GM04503 (cell line): ENCODE measurements at places on chromosomes 12 and 14.

DNA sequence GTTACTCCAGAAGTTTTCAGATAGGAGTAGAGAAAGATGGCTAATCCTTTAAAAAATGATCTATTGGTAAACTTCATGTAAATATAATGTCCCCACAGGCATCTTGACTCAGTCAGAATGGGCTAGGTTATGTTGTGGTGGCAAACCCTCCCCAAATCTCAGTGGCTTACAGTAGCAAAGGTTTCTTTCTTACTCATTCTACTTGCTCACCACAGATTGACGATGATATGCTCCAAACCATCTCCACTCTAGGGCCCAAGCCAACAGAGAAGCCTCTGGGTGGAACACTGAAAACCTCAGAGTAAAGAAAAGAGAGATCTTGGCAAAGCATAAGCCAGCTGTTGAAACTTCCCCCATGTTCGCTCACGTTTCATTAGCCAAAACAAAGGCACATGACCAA lies 146.4 kb downstream of the EMP1 start:
- no peak for DNase-seq

DNA sequence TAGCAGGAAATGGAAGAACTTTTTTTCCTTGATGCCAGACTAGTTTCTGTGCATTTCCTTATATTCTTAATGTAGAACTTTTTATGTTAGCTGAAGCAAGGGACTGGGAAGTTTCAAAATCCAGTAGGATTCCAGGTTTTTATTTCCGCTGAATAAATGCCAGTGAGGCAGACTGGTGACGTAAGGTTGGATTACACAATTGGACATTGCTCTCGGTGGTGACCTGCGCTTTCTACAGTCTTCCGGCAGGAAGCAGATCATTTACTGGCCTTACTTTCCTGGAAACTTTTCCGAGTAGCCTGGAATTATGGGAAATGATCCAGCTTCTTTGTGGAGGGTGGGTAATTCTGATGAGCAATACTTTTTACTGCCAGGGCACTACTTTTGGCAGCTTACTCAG lies 3.6 kb downstream of the IFT43 start:
- peak; percentile 45 for DNase-seq

GRCh38 chr12:87981495-87981894 lies 47.7 kb downstream of the C12orf50 start:
- no peak for DNase-seq

DNA sequence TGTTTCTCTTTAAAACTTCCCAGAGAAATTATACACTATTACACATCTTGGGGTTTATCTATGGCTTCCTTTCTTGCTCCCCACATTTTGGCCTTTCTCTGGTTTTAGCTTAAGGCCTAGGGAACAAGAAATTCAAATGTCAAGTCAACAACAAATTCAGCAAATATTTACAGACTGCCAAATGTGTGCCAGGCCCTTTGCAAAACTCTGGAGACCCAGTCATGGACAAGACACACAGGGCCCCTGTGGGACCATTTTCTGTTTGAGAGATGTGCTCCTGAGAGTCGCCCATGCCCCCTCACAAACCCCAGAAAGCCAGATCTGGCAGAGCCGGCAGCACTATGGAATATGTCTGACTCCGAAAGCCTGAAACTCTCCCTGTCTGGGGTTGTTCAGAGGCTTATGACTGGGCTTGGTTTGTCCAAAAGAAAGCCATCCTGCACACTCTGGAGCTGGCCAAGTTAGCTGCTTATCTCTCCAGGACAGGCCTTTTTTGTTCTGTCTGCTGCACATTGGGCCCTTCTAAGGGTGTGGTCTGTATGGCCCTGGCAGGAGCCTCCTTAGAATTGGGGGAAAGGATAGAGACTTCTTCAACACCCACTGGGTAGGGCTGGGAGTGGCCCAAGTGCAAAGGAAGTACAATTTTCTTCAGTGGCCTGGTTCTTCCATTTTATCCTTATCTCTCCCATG lies 1.1 kb upstream of the KRT3 start:
- no peak for DNase-seq

DNA sequence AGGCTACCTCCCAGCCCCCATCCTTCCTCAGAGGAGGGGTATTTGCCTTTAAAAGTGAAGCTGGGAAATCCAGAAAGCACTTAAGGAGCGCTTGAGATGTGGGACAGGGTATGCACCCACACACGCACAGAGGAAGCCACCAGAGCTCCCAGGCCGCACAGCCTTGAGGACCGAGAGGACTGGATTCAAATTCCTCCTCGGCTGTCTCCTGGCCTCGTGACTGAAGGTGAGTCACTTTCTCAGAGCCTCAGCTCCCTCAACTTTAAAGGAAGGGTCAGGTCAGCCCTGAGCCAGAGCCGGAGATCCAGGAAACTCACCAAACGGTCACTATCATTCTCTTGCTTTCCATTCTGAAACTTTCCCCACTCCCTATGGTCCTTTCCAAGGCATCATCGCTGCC lies 37.6 kb downstream of the BCL11B start:
- DNase-seq, result no peak

GRCh38 chr12:64385468-64385867 lies 5.1 kb downstream of the C12orf56 start:
- no peak for DNase-seq

GRCh38 chr12:82223426-82223825 lies 134.8 kb downstream of the CCDC59 start:
- no peak for DNase-seq

DNA sequence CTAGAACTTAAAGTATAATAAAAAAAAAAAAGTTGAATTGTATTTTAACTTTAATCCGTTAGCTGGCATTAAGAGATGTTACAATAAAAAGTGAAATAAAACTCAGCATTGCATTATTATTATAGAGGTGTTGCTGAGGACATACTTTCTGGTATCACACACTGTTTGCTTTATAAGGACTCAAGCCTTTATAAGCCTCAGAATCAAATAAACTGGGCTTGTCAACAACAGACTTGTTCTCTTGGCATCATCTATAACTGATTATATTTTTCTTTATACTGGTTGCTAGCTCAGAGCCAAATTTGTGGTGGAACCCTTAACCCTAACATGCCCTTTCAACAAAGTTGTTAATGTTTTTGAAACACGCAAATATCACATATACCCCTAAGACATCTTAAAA lies 62.3 kb downstream of the DDHD1 start:
- no peak for DNase-seq

DNA sequence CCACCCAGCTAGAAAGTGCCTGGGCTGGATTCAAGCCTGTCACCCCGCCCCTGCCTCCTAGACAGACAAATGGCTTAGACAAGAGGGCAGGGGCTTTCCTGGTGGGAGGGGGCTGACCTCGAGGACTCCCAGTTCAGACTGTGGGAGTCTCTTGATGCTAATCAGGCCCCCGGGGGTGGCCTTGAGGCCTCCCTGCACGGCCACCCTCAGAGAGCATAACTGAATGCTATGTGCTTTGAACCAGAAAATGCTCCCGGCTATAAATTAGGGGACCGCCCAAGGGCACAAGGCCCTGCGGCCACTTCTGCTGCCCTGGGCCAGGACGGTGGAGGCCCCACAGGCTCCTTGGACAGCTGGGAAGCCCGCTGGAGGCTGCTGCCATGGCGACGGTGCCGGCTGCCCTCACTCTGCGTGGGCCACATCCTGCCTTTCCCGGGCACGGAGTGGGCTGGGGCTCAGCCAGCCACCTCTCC lies 111.0 kb upstream of the NCOR2 start:
- no peak for DNase-seq

GRCh38 chr12:49678711-49679110 lies 28.5 kb downstream of the FMNL3 start:
- no peak for DNase-seq

DNA sequence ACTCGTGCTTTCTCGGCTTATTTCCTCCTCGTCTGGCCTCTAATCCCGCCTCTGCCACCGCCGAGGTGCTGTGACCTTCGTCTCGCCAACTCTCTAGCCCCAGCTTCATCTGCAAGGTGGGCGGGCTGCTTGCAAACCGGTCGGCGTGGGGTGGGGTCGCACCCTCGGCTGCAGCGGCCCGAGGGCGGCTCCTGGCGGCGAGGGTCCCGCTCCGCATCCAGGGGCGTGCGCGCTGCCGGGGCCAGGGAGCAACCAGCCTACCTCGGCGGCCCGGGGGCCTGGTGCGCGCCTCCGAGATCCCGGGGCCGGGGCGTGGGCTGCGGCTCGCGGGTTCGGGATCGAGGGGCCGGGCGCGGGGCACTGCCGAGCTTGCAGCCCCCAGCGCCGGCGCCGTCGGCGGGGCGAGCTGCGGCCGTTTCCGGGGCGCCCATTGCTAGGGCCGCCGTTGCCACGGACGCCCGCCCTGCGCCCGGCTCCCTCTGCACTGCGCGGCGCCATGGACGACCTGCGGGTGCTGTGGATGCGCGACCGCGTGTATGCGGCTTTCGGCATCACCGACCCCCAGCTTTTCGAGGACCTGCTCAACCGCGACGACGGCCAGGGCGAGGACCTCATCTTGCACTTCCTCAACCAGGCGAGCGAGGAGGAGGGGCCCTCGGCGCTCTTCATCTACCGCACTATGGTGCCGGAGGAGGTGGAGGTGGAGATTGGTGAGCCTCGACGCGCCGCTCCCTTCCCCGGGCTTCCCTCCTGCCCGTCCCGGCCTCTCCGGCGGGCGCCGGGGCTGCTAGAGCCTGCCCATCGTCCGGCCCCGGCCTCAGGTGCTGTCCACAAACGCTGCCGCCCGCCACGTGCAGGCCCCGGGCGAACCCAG lies at the start of gene DNAH10:
DNAH10 (plus strand) TSS at position 461 of the 874 bp plus-strand sequence; CDS start at position 497, 36 bp downstream.
- no peak for DNase-seq

DNA sequence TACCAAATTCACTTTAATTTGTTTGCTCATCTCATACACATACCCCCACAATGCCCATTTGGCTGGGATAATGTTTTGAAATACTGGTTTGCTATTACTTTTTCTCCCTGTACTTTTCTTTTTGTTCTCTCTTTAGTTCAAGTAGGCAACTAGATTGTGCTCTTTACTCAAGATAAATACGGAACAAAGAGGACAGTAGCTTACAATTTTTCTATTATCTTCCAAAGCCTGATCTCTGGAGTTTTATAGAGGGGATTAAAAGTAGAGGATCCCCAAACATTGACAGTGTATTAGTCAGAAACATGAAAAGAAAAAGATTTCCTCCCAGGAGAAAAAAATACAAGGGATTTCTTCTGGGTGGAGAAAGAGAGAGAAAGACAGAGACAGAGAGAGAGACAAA lies 102.1 kb upstream of the FSCB start:
- DNase-seq, result no peak

- no peak for DNase-seq
Observed at GRCh38 chr12:119679490-119679889, 11.6 kb downstream of the PRKAB1 start.

GRCh38 chr12:2417481-2418160 lies 364.8 kb downstream of the CACNA1C start:
- DNase-seq, result no peak

- peak; percentile 25 for DNase-seq
Observed at GRCh38 chr14:20684662-20685456, 499 bp downstream of the RNASE4 start.

GRCh38 chr14:80754696-80755095 lies 186.8 kb downstream of the CEP128 start:
- no peak for DNase-seq

DNA sequence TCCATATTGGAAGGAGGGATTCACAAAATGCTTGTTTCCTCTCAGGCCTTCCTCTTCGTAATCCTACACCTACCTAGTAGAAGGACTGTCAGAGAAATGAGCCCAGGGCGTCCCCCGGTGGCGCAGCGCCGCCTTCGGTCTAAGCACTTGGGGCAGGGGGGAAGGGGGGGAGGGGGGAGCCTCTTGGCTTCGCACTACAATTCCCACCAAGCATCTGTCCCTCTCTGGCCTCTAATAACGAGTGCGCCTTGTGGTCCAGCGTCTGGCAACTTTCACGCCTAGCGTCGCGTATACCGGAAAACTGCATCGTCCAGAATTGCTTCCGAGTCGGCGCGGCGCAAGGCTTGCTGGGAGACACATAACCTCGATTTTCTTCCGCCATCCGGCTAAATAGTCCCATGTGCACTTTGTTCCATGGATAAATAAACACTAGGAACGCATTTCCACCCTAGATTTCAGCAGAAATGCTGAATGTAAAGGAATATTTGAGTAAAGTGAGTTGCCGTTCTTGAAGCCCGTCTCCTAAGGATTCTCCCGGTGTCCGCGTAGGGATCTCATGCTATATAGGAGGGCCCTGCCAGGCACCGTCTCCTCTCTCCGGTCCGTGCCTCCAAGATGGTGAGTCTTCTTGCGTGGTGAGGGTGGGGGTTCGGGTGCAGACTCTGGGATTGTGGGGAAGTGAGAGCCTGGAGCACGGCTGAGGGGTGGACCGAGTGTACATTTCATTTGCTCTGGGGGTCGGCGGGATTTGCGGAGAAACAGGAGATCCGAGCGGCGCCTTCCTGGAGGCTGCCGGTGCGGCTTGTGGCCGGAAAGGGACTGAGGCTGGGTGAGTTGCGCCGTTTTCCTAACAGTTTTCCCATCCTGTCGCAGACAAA lies at the start of gene RPS26:
RPS26 (plus strand) TSS at position 367 of the 878 bp plus-strand sequence; CDS start at position 616, 249 bp downstream.
- DNase-seq, result peak; percentile 97

DNA sequence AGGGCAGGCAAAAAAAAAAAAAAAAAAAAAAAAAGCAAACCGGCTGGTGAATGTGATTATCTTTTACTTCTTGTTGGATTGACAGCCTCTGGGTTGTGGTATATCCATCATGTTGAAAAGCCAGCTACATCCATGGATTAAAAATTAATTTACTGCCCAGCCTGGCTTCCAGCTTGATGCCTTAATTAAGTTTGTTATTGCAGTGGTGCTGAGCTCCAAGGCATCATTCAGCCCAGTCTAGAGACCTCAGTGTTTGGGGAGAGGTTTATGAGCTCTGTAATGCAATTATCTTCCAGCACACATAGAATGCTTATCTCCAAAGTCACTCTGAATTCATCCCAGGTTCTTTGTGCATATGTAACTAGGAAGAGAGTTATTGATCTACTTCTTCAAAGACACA lies 114.8 kb downstream of the RIMBP2 start:
- DNase-seq, result no peak
